ENCODE measurements at places on chromosomes 12 and 14. TPM values are rescaled to one million over a fixed set of nuclear protein-coding genes. Genes with fewer than 3 reads are reported as not detected.

- peak overlapping the region; percentile 94 for H3K27ac ChIP-seq
- no peaks in the 10 kb centered on the region for H3K36me3 ChIP-seq
- no peaks in the 10 kb centered on the region for H3K27me3 ChIP-seq
- H3K4me3 ChIP-seq = peak overlapping the region; percentile 90
- H3K4me1 ChIP-seq = peaks cover 53% of the 10 kb centered on the region
- DNase-seq = peak; percentile 28
These were observed 659 bp upstream of the FOXJ2 start for GRCh38 chr12:8031872-8032241.

- H3K27ac ChIP-seq = no peak overlapping the region
- no peaks in the 10 kb centered on the region for H3K4me1 ChIP-seq
- H3K36me3 ChIP-seq = no peaks in the 10 kb centered on the region
- DNase-seq = no peak
- H3K4me3 ChIP-seq = no peak overlapping the region
- no peaks in the 10 kb centered on the region for H3K27me3 ChIP-seq
These were observed 258.3 kb upstream of the STXBP6 start for GRCh38 chr14:25308244-25308643.

DNA sequence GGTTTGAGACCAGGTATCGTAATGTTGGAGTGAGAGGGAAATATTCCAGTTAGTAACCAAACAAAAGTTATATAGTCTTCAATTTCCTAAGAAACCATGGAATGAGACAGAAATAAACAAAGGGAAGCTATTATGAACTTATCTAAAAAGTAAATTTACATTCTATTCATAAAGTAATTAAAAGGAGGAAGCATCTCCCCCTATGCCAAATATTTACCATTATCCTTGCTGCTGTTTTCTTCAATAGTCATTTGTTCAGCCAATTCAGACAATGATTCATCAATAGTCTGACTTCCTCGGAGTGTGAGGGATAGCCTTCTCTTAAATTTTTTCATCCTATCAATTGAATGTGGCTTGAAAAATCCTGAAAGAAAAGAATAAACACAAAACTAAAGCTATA, 65.7 kb downstream of the CDK17 start:
- peaks cover 9% of the 10 kb centered on the region for H3K36me3 ChIP-seq
- DNase-seq = no peak
- no peak overlapping the region for H3K27ac ChIP-seq
- no peak overlapping the region for H3K4me3 ChIP-seq
- H3K4me1 ChIP-seq = peaks cover 48% of the 10 kb centered on the region

DNA sequence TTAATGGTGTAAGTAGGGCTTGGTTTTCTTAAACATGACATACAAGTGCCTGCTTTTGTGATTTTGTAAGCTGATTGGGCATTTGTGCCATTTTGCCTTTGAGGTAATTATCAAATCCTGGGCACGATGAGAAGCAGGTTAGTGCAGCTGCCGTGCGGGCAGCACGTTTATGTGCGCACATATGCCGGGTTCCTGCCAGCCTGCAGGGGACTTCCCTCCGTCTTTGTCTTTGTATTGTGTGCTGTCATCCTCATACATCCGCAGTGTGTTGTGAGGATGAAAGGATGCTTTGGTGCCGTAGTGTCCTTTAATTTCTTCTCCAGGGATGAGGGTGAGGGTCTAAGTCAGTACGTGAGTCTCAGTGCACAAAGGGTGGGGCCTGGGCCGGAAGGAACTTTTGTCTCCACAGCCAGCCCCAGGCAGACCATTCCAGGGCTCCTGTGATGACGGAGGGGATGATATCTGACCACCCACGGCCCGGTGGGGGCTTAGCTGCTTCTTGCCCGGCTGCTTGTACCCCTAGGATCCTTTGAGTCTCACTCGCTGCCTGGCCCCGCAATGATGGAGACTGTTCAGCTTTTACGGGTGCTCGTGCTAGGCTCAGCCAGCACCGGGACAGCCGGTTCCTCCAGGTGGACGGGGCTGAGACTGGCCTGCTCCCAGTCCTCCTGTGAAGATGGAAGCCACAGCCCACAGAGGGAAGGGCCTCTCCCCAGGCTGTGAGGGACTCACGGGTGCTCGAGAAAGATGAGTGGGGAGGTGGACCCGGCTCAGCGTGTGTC, 54.6 kb downstream of the ADGRD1 start:
- no peaks in the 10 kb centered on the region for H3K4me1 ChIP-seq
- H3K36me3 ChIP-seq = no peaks in the 10 kb centered on the region
- no peak overlapping the region for H3K4me3 ChIP-seq
- H3K27me3 ChIP-seq = peaks cover 9% of the 10 kb centered on the region

DNA sequence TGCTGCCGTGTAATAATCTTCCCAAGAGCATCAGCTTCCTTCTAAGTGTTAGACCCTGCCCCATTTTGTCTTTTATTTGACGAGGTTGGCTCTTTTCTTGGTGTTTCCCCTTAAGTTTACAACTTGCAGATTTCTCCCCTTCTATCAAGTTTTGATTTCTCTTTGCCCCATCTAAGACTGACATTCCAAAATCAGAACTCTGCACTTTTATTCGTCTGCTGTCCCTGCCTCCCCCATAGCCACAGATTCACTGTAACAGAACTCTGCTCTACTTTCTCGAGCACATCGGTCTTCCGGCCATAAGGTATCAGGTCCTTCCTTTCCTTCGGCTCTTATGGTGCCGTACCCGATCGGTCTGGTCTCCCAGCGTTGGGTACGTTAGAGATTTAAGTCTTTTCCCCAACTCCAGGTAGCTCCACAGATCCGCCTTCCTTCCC, 563 bp downstream of the DCP1B start:
- H3K36me3 ChIP-seq = peaks cover 4% of the 10 kb centered on the region
- peak overlapping the region; percentile 99 for H3K27ac ChIP-seq
- peaks cover 35% of the 10 kb centered on the region for H3K4me1 ChIP-seq
- H3K4me3 ChIP-seq = peak overlapping the region; percentile 98
- H3K27me3 ChIP-seq = no peaks in the 10 kb centered on the region

DNA sequence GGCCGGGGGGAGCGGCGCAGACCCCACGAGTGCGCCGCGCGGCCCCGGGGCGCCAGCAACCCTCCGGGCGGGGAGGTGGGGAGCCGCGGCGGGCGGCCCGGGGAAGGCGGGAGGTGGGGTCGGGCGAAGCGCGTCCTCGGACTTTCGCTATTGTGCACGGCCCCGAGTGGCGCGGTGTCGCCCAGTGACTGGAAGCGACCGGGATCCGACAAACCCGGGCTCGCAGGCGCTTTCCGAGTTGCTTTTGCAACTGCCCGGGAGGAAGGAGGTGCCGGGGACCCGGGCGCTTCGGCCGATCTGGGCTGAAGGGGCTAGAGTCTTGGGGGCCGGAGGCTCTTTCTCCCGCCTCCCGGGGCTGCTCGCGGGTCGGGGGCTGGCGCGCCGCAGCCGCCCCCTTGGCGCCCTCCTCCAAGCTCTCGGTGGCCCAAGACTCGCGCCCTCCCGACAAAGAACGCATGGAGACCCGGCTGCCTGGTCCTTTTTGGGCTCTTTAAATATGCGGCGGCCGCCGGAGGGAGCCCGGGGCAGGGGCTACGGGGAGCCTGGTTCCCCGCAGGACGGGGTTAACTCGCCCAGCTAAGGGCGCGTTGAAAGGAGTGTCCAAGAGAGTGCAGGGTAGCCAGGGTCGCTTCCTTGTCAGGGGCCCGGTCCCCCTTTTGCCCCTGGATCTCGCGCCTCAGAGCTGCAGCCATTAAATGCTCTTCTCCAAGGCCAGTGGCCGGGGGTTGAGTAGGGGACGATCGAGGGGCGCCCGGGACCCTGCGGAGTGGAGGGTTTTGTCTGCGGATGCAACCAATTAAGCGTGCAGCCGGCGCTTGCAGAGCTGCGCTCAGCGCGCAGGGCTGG, 1.4 kb downstream of the HMGA2 start:
- DNase-seq = peak; percentile 60
- H3K36me3 ChIP-seq = no peaks in the 10 kb centered on the region
- peaks cover 52% of the 10 kb centered on the region for H3K27me3 ChIP-seq
- H3K4me3 ChIP-seq = peak overlapping the region; percentile 70

DNA sequence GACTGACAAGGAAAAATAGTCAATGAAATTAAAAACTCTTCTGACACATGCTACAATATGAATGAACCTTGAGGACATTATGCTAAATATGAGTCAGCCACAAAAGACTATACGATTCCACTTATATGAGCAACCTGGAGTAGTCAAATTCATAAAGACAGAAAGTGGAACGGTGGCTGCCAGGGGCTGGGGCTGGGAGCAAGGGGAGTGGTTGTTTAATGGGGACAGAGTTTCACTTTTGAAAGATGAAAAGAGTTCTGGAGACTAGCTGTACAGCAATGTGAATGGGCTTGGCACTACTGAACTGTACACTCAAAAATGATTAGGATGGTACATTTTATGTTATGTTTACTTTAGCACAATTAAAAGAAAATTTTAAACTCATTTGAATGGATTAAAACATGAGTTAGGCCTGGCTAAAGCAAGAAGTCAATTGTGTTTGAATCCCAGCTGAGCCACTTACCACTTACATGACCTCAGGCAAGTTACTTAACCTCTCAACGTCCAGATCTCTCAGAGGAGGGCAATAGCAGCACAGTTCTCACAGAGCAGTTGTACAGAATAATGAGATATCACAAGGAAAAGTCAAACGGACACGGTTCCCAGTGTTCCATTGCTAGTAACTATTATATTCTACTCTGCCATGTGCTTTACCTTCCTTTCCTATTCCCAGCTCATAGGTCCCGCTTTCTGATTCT, 102.5 kb downstream of the SPTSSA start:
- no peak overlapping the region for H3K27ac ChIP-seq
- no peaks in the 10 kb centered on the region for H3K4me1 ChIP-seq
- no peak for DNase-seq
- peaks cover 4% of the 10 kb centered on the region for H3K27me3 ChIP-seq
- H3K4me3 ChIP-seq = no peak overlapping the region

DNA sequence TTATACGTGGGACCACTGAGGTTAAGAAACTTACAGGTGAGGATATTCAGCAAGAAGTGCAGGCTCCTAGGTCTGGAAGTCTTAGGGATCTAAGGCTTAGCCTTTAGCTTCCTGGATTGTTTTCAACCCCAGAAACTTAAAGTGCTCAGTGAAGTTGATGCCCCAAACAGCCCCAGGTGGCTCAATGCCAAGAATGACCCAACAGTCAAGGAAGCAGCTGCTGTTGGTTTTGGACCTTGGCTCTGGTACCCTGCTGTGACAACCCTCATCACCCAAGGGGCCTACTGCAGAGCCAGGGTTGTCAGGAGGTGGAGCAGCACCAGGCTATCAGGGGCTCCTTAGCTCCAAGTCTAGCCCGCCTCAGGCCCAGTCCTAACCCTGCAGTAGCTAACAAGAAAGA, 36.8 kb downstream of the VDR start:
- no peaks in the 10 kb centered on the region for H3K36me3 ChIP-seq
- no peak for DNase-seq
- no peaks in the 10 kb centered on the region for H3K27me3 ChIP-seq
- H3K4me1 ChIP-seq = no peaks in the 10 kb centered on the region
- no peak overlapping the region for H3K27ac ChIP-seq

- no peak overlapping the region for H3K27ac ChIP-seq
- H3K27me3 ChIP-seq = no peaks in the 10 kb centered on the region
- H3K4me1 ChIP-seq = no peaks in the 10 kb centered on the region
- H3K4me3 ChIP-seq = no peak overlapping the region
- no peaks in the 10 kb centered on the region for H3K36me3 ChIP-seq
These were observed 284.3 kb upstream of the MDGA2 start for GRCh38 chr14:47959740-47960139.

DNA sequence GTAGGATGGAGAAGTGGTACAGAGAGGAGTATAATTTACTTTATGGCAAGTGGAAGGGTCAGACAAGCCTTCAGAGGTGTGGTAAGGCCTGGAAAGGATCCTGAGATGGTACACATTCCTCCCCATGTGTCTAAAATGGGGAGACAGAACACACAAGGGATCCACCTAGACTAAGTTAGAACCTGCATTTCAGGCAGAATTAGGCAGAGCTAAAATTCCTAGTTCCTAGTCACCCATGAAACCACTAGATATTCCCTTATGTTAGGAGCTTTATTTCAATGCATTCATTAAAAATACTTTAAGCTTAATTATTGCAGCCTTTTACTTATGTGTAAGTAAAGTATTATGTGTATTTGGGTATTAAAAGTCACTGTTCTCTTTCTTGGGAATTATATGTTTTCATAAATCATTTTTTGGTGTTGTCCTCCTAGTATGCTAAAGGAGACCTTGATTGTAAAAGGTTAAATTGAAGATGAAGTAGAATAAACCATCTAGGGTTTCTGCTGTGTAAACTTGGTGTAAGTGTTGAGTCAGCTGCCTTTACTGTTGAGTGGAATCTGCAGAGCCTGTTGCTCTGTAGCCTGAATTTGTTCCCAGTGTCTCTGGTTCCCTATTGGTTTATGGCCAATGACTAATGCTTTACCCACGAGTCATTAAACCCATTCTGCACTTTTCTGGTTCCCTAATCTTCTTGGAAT, 423.2 kb downstream of the ATP23 start:
- no peak overlapping the region for H3K4me3 ChIP-seq
- H3K36me3 ChIP-seq = no peaks in the 10 kb centered on the region
- peaks cover 12% of the 10 kb centered on the region for H3K27me3 ChIP-seq
- H3K27ac ChIP-seq = no peak overlapping the region
- no peaks in the 10 kb centered on the region for H3K4me1 ChIP-seq
- DNase-seq = no peak

DNA sequence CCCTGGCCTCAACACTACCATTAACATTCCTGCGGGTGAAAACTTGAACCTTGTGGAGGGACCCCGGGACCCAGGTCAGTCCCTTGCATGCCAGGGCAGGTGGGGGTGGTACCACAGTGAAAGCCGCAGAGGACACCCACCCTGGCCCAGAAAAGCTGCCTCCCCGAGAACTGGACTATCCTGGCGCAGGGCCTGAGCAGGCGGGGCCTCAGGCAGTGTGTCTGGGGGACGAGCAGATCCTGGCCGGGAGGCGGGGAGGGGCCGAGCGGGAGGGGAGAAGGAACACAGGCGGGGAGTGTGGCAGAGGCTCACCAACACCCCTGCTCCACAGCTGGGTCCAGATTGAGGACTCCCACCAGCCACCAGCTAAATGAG, 10.0 kb downstream of the AHNAK2 start:
- DNase-seq = no peak
- peaks cover 39% of the 10 kb centered on the region for H3K27me3 ChIP-seq
- H3K4me1 ChIP-seq = no peaks in the 10 kb centered on the region
- H3K27ac ChIP-seq = no peak overlapping the region

GRCh38 chr12:93612776-93613175, 40.3 kb downstream of the SOCS2 start:
- H3K4me3 ChIP-seq = no peak overlapping the region
- H3K36me3 ChIP-seq = no peaks in the 10 kb centered on the region
- no peaks in the 10 kb centered on the region for H3K4me1 ChIP-seq

- DNase-seq = no peak
- no peak overlapping the region for H3K4me3 ChIP-seq
- H3K27me3 ChIP-seq = no peaks in the 10 kb centered on the region
These were observed 189.3 kb downstream of the ITPR2 start for GRCh38 chr12:26643532-26644315.

- H3K4me1 ChIP-seq = peaks cover 54% of the 10 kb centered on the region
- H3K4me3 ChIP-seq = peak overlapping the region; percentile 97
- no peak for DNase-seq
- H3K27me3 ChIP-seq = no peaks in the 10 kb centered on the region
These were observed 1.5 kb downstream of the L3HYPDH start for GRCh38 chr14:59482541-59483331.

- peaks cover 53% of the 10 kb centered on the region for H3K4me1 ChIP-seq
- peak overlapping the region; percentile 98 for H3K27ac ChIP-seq
- peak; percentile 44 for DNase-seq
- H3K27me3 ChIP-seq = no peaks in the 10 kb centered on the region
- H3K36me3 ChIP-seq = peaks cover 26% of the 10 kb centered on the region
These were observed 947 bp downstream of the AEBP2 start for GRCh38 chr12:19440019-19440858.

Gene ABCD2
- total RNA-seq = 23.3 TPM

Gene FIGNL2
- total RNA-seq = 3.2 TPM

Gene CD27
- 149 TPM for total RNA-seq

Gene IFNG-AS1
- total RNA-seq = 0.88 TPM

Gene TEX22
- 8.2 TPM for total RNA-seq

Gene CTSG
- total RNA-seq = not detected

Gene TAS2R31
- 3.2 TPM for total RNA-seq

Gene RARG
- total RNA-seq = 57.8 TPM

Data from naive thymus-derived CD8-positive, alpha-beta T cell (primary cell).